ENCODE measurements at places on chromosomes 5 and 9.

DNA sequence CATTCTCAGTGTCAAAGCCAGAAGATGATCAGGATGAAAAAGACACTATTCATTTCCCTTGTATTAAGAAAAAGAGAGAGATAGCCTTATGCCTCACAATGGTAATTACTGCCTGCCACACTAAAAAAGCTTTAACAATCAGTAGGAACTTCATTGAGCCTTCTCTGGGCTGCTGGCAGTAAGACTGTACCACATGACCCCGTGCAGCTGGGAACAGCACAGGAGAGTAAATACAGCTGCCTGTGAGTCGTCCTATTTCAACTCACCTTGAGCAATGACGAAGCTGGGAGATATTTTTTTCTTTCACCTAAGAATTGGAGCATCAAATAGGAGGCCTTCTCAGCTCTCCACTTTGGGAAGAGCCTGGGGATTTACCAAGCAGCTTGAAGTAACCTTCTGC lies 316.3 kb downstream of the GABRB2 start:
- no peak for DNase-seq

DNA sequence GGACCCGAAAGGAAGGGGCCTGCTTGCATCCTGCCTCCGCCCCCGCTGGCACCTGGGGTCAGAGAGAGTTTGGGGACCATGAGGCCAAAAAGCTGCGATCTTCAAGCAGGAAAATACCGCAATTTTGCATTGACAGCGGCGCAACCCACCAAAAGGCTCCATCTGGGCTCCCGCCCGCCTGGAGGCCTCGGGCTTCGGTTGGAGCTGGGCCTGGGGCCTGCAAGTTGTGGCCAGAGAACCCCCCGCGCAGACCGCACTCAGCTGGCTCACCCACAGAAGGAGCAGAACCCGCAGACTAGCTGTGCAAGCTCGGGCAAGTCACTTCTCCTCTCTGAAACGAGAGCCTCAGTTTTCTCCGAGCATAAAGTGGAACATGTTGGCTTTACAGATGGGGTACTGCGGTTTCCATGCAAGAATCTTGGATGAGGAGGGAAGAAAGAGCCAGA lies 1.3 kb downstream of the NR5A1 start:
- DNase-seq, result no peak

GRCh38 chr5:122405751-122406150 lies 93.7 kb downstream of the SNCAIP start:
- no peak for DNase-seq

- DNase-seq, result no peak
Measured at GRCh38 chr9:134403682-134404301, 77.5 kb downstream of the RXRA start.

DNA sequence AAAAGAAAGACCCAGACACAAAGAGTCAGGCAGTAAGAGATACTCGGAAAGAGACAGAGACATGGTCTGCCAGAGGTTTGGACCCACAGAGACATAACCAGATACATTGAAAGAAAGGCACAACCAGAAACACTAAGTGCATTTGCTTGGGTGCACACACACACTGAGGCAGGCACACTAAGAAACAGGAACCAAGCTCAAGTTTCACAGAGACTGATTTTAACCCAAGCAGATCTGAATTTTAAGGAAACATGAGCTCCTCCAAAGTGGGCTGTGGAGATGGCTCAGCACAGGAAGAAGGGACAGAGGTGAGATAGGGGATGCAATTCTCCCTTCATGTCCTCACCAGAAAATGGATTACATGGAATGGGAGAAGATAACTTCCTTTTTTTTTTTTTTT lies 9.5 kb downstream of the AQP3 start:
- DNase-seq, result no peak

- no peak for DNase-seq
Measured at GRCh38 chr9:120294003-120294402, 286.0 kb downstream of the CDK5RAP2 start.

GRCh38 chr5:60436518-60436917 lies 263.4 kb downstream of the DEPDC1B start:
- DNase-seq, result no peak

GRCh38 chr5:73892806-73893205 lies 266.8 kb downstream of the ARHGEF28 start:
- no peak for DNase-seq

DNA sequence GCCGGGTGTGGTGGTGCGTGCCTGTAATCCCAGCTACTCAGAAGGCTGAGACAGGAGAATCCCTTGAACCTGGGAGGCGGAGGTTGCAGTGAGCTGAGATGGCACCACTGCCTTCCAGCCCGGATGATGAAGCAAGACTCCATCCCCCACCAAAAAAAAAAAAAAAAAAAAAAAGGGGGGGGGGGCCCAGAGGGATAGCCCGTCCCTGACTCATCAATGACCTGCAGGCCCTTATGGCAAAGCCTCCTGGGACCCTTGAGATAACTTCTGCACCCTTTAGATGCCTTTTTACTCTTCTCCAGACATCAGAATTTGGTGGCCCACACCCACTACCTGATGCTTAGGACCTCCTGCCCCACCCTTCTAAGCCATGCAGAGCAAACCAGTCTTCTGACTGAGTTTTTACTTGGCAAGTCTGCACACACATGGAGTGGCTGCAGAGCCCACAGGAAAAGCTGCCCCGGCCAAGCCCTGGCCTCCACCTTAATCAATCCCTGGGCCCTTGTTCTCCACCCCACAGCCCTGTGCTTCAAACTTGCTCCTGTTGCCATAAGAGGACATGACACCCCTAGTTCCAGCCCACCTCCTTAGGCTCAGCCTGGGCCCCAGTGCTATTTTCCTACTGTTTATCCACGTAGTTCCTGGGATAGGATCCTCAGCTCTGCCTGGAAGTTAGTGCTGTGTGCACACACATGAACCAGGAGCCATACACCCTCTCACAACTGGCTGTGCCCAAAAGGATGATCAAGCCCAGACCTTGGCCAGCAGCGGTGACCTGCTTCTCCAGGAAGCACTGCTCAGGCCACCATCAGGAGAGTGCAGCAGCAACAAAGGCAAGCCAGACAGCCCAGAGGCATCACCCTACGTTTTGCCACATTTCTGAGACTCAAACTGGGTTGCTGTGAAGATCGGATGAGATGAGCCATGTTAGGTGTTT lies 5.1 kb downstream of the MGAT1 start:
- no peak for DNase-seq

- no peak for DNase-seq
Measured at GRCh38 chr9:108779551-108780325, 76.0 kb downstream of the ACTL7B start.

GRCh38 chr9:31745886-31746285 lies 638.6 kb upstream of the ACO1 start:
- no peak for DNase-seq

GRCh38 chr5:68289498-68289897 lies 73.9 kb downstream of the PIK3R1 start:
- no peak for DNase-seq

DNA sequence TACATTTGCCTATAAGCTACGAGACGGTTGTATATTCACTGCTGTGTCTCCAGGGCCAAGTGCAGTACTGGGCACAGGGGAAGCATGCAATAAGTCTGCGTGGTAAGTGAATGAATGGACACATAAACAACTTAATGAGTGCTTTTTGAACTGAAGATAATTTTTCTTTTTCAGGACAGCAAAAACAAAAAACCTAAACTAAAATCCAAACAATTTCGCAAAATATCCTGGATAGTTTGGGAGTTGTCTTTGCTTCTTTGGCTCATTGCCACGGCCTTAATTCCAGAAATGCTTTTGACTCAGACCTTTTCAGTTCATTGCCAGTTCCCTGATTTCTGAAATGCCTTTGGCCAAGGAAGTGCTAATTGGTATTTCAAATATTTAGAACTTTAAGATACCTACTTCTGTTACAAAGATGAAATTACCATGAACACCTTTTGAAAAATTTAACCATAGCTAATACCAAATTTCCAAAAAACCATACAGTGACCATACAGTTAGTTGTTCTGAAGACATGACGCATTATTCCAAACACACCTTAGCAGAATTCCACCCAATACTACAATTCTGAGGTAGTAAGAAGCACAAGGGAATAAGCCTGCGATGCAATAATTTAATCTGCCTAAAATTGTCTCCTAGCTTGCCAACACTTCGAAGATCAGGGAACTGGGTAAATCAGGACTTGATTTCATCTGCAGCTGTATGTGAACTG lies 42.8 kb downstream of the TEK start:
- DNase-seq, result no peak

- DNase-seq, result no peak
Measured at GRCh38 chr5:135246605-135246922, 152.5 kb downstream of the MACROH2A1 start.

DNA sequence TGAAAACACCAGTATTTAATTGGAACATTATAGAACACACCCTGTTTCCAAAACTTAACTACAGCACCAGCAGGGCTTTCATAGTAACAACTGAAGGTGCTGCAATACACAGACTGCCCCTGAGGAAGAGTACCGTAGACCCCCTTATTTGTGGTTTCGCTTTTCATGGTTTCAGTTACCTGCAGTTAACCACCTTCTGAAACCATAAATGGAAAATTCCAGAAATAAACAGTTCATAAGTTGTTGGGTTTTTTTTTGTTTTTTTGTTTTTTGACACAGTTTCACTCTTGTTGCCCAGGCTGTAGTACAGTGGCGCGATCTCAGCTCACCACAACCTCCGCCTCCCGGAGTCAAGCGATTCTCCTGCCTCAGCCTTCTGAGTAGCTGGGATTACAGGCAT lies 9.5 kb upstream of the GLDC start:
- no peak for DNase-seq

- DNase-seq, result no peak
Measured at GRCh38 chr9:123486431-123486830, 130.4 kb downstream of the CRB2 start.

- DNase-seq, result no peak
Measured at GRCh38 chr5:119379096-119379495, 23.3 kb downstream of the TNFAIP8 start.

GRCh38 chr9:136295542-136296433 lies 8.1 kb downstream of the CCDC187 start:
- DNase-seq, result peak; percentile 37

DNA sequence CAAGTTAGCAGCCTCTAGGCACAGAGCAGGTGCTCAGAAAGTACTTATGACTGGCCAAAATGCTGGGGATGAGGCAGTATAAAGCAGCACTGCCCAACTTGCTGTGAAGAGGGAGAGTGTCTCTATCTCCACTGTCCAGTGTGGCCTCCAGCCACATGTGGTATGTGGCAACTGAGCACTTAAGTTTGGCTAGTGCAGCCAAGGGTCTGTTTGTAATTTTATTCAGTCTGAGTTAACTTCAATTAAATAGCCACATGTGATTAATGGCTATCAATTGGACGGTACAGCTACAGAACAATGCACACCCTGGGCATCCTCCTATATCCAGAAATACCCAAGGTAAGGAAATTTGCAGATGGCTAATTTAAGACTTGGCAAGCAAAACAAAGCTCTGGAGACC lies 26.9 kb downstream of the ROR2 start:
- DNase-seq, result no peak

DNA sequence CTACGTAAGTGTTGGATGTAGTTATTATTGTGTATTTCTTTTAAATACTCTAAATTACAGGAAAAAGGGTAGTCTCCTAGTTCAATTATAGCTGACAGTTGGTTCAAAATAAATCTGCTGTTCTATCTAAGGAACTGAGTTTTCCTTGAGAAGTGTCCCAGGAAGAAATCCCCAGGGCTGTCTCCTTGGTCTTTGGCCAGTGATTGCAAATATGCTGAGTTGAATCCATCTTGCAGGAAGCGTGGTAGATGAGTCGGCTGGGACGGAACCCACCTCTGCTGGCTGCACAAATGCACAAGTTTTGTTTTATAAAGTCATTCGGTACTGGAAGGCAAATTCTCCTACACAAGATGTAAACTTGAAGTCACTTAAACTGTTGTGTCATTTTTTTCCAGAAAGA lies 30.2 kb upstream of the HOMER1 start:
- DNase-seq, result no peak

- peak; percentile 2 for DNase-seq
Measured at GRCh38 chr9:1619915-1620710, 395.0 kb upstream of the SMARCA2 start.

- DNase-seq, result no peak
Measured at GRCh38 chr5:13698885-13699284, 245.6 kb downstream of the DNAH5 start.
